ENCODE measurements at places on chromosomes 12 and 14. TPM values are rescaled to one million over a fixed set of nuclear protein-coding genes. Genes with fewer than 3 reads are reported as not detected.

- H3K4me3 ChIP-seq, result peak within 1 kb of the TSS; percentile 99
- peak; percentile 97 for DNase-seq
- no peaks in the 10 kb centered on the region for H3K27me3 ChIP-seq
- peaks cover 41% of the 10 kb centered on the region for H3K4me1 ChIP-seq
- H3K27ac ChIP-seq, result peak within 1 kb of the TSS; percentile 96
Measured at GRCh38 chr14:24160850-24161804, at the start of gene IRF9. Gene IRF9, plus strand, starts transcription at chr14:24161265. Its CDS starts 880 bp downstream, at chr14:24162145.

- no peak overlapping the region for H3K4me3 ChIP-seq
- H3K27ac ChIP-seq, result no peak overlapping the region
- H3K36me3 ChIP-seq, result no peaks in the 10 kb centered on the region
- H3K4me1 ChIP-seq, result peaks cover 6% of the 10 kb centered on the region
- no peak for DNase-seq
Measured at GRCh38 chr14:55401751-55402150, 9.9 kb downstream of the ATG14 start.

- DNase-seq, result no peak
- no peaks in the 10 kb centered on the region for H3K4me1 ChIP-seq
- no peaks in the 10 kb centered on the region for H3K36me3 ChIP-seq
- no peak overlapping the region for H3K4me3 ChIP-seq
- H3K27ac ChIP-seq, result no peak overlapping the region
- no peaks in the 10 kb centered on the region for H3K27me3 ChIP-seq
Measured at GRCh38 chr12:111570084-111570961, 28.8 kb downstream of the ATXN2 start.

- no peaks in the 10 kb centered on the region for H3K36me3 ChIP-seq
- H3K4me1 ChIP-seq, result no peaks in the 10 kb centered on the region
- no peak overlapping the region for H3K4me3 ChIP-seq
- no peak for DNase-seq
Measured at GRCh38 chr12:6085841-6086240, 38.6 kb downstream of the VWF start.

GRCh38 chr14:68495101-68496039 is 297.5 kb downstream of the ZFP36L1 start:
- no peak overlapping the region for H3K27ac ChIP-seq
- no peaks in the 10 kb centered on the region for H3K36me3 ChIP-seq
- H3K4me3 ChIP-seq, result no peak overlapping the region

DNA sequence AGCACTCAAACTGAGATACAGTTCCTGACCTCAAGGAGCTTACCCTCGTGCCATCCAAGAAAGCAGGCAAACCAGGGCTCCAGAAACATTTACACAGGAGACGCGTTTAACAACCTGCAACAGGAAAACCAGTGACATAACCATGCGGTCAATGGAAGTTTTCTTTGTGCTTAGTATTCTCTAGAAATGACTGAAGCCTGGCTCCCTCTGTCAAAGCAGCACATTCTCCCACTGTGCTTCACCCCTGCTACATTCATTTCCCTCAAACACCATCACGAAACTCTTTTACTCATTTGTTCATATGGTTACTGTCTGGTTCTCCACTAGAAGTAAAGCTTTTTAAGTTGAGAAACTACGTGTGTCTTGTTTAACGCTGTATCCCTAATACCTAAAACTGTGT is 161.3 kb upstream of the CCND2 start:
- H3K4me3 ChIP-seq, result no peak overlapping the region
- H3K36me3 ChIP-seq, result no peaks in the 10 kb centered on the region
- H3K27ac ChIP-seq, result no peak overlapping the region
- H3K27me3 ChIP-seq, result no peaks in the 10 kb centered on the region
- DNase-seq, result no peak

- H3K27me3 ChIP-seq, result peaks cover 8% of the 10 kb centered on the region
- H3K4me1 ChIP-seq, result no peaks in the 10 kb centered on the region
- no peaks in the 10 kb centered on the region for H3K36me3 ChIP-seq
- no peak overlapping the region for H3K27ac ChIP-seq
- no peak overlapping the region for H3K4me3 ChIP-seq
Measured at GRCh38 chr14:104446611-104447010, 133.0 kb upstream of the C14orf180 start.

GRCh38 chr12:54980341-54980740 is 4.2 kb downstream of the TESPA1 start:
- H3K27ac ChIP-seq, result peak overlapping the region; percentile 26
- no peaks in the 10 kb centered on the region for H3K27me3 ChIP-seq
- DNase-seq, result no peak
- H3K36me3 ChIP-seq, result no peaks in the 10 kb centered on the region
- H3K4me1 ChIP-seq, result peaks cover 83% of the 10 kb centered on the region

DNA sequence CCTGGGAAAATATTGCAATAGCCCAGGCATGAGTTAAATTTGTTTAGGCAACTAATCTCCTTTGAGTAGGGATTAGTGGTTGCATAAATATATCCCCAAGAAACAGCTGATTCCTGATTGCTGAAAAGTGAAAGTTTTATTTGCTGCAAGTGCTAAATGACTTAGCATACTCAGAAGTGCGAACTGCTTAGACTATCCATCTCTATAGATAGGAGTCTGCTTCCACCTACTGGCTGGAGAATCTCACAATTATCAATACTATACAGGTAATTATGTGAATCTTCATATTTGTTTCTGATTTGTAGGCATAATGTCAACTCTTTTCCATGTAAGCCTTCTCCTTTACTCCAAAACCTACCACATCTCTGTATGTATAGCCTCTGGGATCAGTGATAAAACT is 12.0 kb upstream of the SLCO1B3 start:
- H3K27me3 ChIP-seq, result no peaks in the 10 kb centered on the region
- no peaks in the 10 kb centered on the region for H3K4me1 ChIP-seq
- H3K4me3 ChIP-seq, result no peak overlapping the region

DNA sequence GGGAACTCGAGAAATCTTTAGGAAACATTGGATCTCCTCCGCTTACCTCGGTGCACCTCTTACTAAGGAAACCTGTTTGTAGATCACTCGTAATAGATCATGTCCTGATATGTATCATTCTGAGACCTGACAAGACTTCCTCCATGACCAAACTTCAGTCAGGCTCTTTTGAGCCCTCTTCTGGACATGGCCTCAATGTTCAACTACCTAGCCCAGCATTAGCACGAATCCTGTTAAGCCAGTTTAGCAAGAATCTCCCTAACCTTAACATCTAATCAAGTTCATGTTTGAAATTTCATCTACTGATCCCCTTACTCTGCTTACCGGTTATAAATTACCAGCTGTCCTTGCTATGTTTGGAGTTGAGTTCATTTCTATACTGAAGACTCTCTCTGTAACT is 713.9 kb upstream of the USP15 start:
- H3K27ac ChIP-seq, result no peak overlapping the region
- no peaks in the 10 kb centered on the region for H3K27me3 ChIP-seq
- DNase-seq, result no peak
- H3K4me1 ChIP-seq, result no peaks in the 10 kb centered on the region

DNA sequence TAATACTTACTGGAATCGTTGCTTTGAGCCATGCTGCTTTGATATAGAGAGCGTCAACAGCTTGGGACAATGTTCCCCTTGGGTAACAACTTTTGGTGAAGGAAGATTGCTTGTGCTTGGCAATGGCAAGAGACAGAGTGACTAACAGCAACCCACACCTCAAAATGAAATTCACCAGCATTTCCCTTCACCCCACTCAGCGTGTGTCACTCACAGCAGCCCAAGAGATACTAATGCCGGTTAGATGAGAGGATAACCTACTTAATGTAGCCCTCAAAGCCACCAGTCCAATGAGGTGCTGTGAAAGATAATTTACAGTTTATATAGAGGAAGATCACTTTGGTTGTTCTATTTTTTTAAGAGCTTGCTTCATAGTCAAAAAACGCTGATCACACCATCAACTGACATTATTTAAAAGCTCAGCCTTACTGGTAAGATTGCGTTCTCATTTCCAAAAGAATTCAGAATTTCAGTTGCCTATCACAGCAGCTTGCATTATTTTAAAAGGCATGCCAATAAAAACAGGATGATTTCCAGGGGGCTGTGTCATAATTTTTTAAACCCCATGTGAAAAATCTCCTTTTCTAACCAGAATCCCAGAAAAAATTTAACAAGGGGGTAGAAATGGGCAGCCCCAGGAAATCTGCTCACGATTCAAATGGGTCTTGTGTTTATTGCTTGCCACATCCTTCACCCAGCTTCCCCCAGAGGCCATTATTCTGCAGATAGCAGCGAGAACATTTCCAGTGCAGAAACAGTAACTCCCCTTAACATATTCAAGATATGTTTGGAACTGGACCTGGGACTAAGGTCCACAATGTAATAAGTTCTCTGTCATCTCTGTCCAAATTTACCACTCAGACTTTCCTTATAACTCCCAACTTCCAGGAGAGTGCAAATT is at the start of gene IL26:
Gene IL26 (minus strand): TSS at position 235 of the 901 bp plus-strand sequence. CDS start 54 bp downstream, at position 181.
- H3K4me3 ChIP-seq, result no peak within 1 kb of the TSS
- H3K36me3 ChIP-seq, result no peaks in the 10 kb centered on the region
- H3K27ac ChIP-seq, result no peak within 1 kb of the TSS
- DNase-seq, result no peak
- H3K4me1 ChIP-seq, result peaks cover 6% of the 10 kb centered on the region
- no peaks in the 10 kb centered on the region for H3K27me3 ChIP-seq

- H3K4me1 ChIP-seq, result peaks cover 15% of the 10 kb centered on the region
- no peak overlapping the region for H3K27ac ChIP-seq
- H3K27me3 ChIP-seq, result no peaks in the 10 kb centered on the region
- no peak overlapping the region for H3K4me3 ChIP-seq
- no peak for DNase-seq
Measured at GRCh38 chr12:51888316-51889215, 663 bp downstream of the ANKRD33 start.

DNA sequence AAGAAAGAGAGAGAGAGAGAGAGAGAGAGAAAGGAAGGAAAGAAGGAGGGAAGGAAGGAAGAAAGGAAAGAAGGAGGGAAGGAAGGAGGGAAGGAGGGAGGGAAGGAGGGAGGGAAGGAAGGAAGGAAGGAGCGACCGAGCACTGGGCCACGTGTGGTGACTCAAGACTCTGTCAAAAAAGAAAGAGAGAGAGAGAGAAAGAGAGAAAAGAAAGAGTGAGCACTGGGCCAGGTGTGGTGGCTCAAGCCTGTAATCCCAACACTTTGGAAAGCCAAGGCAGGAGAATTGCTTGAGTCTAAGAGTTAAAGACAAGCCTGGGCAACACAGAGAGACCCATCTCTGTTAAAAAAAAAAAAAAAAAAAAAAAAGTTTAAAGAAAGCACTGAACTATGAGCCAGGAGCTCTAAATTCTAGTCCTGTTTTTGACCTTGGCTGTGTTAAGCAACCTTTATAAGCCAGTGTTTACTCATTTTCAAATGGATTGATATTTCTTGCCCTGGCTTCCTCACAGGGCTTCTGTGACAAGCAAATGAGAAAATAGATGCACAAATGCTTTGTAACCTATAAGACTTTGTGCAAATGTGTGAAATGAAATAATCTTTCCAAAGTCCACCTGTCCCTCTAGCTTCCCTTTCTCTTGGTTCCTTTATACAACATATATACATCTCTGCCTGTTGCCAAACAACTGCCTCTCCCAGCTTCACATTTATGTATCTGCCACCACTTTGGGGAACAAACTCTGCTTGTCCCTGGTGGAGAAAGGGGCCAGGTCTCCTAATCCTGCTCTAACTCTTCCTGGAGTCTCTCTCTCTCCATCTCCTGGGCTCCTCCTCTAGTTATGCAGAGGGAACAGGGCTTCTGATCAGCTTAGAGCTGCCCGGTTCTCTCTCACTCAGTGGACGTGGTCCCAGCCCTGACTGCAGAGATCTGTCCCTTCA is 16.1 kb upstream of the PLEKHG6 start:
- no peak overlapping the region for H3K27ac ChIP-seq
- no peak for DNase-seq
- H3K27me3 ChIP-seq, result no peaks in the 10 kb centered on the region
- no peak overlapping the region for H3K4me3 ChIP-seq
- H3K4me1 ChIP-seq, result no peaks in the 10 kb centered on the region

DNA sequence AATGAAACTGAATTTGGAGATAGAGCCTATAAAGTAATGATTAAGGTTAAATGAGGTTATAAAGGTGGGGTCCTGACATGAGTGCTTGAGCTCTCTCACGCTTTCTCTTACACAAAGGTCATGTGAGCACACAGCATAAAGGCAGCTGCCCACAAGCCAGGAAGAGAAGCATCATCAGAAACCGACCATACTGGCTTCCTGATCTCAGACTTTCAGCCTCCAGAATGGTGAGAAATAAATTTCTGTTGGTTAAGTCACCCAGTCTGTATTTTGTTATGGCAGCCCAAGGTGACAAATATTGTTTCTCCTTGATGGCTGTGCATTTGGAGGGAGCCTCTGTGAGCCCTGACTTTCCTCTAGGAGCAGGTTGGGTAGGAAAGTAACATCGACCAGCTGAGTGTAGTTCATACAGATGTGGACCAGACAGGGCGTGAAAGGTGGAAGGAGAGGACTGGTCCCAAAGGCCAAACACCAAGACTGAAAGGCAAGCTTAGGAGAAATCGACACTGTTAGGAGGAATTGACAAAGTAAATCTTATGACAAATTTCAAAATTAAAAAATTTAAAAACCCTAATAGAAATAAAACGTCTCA is 97.6 kb upstream of the SLC38A2 start:
- H3K4me3 ChIP-seq, result no peak overlapping the region
- no peak overlapping the region for H3K27ac ChIP-seq
- peak; percentile 51 for DNase-seq
- peaks cover 12% of the 10 kb centered on the region for H3K4me1 ChIP-seq

GRCh38 chr12:112851024-112851777 is 55.6 kb upstream of the OAS1 start:
- H3K27me3 ChIP-seq, result peaks cover 12% of the 10 kb centered on the region
- no peak for DNase-seq
- no peaks in the 10 kb centered on the region for H3K4me1 ChIP-seq
- no peaks in the 10 kb centered on the region for H3K36me3 ChIP-seq
- no peak overlapping the region for H3K27ac ChIP-seq

DNA sequence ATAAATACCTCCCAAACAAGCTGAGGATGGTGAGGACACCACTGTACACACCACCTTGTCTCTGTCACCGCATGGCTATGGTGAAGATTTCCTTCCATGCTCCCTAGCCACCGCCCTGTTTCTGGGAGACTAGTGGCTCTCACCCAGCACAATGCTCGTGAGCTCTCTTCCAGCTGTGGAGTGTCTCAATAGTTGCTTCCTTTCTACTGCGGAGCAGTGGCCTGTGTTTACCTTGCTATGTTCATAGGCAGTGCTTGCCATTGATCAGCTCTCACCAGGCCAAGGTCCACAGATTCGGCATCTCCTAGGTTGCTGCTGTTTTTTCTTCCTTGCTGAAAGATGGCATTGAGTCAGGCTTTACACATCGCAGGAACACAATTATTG is 313.6 kb upstream of the RTL1 start:
- DNase-seq, result no peak
- H3K4me3 ChIP-seq, result no peak overlapping the region
- H3K36me3 ChIP-seq, result no peaks in the 10 kb centered on the region
- no peaks in the 10 kb centered on the region for H3K4me1 ChIP-seq
- H3K27me3 ChIP-seq, result no peaks in the 10 kb centered on the region

- H3K27me3 ChIP-seq, result no peaks in the 10 kb centered on the region
- DNase-seq, result no peak
- no peak overlapping the region for H3K4me3 ChIP-seq
- H3K27ac ChIP-seq, result no peak overlapping the region
Measured at GRCh38 chr14:62103464-62103863, 341.2 kb downstream of the SNAPC1 start.

Gene TMTC2
- 2.2 TPM for total RNA-seq

Gene KRT85
- not detected for total RNA-seq

Gene TGFB3
- 2.8 TPM for total RNA-seq

Gene CDH24
- 0.82 TPM for total RNA-seq

Gene GPX2
- total RNA-seq, result not detected

Gene DHRS1
- total RNA-seq, result 9.8 TPM

Gene ACOT4
- total RNA-seq, result 5.0 TPM

Gene BMP4
- not detected for total RNA-seq

Data from CD8-positive, alpha-beta memory T cell (primary cell).